NCI-H2227 treated with DMSO at 0.1 percent for 48 hours (cell line): ENCODE measurements at places on chromosomes 2 and 18.

GRCh38 chr18:41690332-41691127 lies 264.5 kb upstream of the PIK3C3 start:
- DNase-seq = no peak

- DNase-seq = no peak
Observed at GRCh38 chr2:241951316-241951700, 81.8 kb downstream of the RTP5 start.

GRCh38 chr2:29011418-29012060 lies 30.4 kb downstream of the TOGARAM2 start:
- DNase-seq = no peak

DNA sequence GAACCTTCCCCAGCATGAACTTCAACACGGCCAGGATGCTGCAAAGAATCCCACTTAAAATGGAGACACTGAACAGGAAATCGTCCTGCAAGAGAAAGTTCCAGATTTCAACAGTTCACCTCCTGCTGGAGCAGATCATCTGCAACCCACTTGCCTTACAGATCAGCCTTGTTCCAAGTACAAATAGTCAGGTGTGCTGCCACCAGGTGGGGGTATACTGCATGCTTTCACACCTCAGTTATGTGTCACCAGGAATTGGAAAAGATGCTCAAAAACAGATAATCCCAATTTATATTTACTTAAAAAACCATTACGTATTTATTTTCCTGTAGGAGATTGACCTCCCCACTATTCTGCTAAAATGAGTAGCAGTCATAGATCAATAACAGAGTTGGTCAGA lies 212.3 kb downstream of the MGAT5 start:
- DNase-seq = peak; percentile 43

DNA sequence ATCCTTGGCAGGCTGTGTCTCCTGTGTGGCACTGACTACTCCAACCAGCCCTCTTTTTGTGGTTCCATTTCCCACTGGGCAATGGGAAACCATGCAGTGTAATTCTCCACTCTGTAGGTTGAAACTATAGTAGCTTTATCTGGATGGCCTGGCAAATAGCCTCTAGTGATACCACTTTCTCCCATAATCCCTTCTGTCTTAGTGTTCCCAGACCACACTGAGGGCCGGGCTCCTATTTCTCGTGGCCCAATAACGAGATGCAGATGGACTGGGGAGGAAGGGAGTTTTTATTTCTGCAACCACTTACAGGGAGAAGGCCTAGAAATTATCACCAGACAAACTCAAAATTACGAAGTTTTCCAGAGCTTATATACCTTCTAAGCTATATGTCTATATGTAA lies 24.7 kb downstream of the SKA1 start:
- no peak for DNase-seq

DNA sequence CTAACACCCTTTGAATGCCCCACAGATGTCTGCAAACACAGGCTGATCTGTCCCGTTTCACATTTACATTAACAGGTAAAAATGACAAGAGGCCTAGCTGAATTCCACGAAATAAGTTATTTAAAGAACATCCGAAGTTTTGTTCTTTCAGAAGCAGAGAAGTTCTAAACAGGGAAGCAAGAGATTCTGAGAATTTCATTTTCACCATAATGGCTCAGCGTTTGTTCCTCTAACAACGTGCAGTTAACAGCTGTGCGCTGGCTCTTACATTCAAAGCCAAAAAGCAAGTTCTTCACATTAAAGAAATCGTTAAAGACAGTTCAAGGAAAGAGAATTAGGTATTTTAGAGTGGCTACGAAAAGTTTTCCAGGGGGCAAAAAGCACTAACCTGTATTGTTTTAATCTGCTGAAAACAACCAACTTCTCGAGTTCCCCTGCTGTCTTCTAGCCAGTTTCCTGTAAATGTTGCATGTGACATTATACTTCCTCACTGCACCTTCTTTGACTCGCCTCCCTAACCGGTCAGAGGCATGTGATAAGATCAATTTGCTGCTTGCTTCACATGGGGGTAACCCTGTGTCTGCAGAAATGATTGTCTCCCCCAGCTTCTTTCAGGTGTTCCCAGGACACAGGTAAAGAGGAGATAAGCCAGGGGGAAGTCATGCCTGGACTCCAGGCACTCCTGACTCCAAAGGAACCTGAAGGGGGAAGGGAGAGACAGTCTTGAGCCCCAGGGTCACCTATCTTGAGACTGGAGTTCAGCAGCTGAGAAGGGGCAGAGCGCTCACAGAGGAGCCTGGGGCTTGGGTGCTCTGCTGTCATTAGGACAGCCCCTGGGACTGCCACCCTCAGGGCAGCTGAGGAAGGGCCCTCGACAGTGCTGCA lies 36.8 kb upstream of the WIPF1 start:
- DNase-seq = no peak

DNA sequence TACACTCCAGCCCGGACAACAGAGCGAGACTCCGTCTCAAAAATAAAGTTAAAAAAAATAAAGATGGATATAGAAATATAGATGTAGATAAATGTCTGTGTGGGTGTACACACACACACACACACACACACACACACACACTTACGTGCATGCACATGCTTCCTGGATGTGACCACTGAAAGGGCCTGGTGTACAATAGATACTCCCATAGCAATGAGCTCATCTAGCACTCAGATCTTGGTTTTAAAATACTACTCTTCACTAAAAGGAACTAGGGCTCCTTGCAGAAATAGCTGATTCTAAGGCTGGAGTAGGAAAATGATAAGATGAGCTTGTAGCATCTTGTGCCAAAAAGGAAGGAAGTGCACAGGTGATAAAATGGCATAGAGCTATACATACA lies 39.1 kb downstream of the ROCK2 start:
- no peak for DNase-seq

GRCh38 chr2:61978522-61978921 lies 73.0 kb downstream of the COMMD1 start:
- peak; percentile 33 for DNase-seq
